ENCODE measurements at places on chromosomes 13 and 19.

DNA sequence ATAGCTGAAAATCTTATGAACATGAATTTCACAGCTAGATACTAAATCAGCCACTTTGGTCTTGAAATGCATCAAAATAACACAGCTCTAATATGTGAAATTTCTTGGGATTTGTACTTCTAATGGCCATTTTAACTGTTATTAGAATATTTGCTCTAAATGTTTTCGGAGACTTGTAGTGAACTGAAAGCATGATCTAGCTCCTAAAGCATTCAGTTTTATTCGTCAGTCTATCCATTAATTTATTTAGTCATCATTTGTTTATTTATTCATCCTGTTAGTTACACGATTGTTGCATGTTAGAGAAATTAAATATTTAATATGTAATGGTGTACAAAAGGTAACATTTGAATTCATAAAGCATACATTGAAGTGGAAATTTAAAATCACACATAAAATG lies 1132.7 kb downstream of the SLITRK1 start:
- DNase-seq: no peak

DNA sequence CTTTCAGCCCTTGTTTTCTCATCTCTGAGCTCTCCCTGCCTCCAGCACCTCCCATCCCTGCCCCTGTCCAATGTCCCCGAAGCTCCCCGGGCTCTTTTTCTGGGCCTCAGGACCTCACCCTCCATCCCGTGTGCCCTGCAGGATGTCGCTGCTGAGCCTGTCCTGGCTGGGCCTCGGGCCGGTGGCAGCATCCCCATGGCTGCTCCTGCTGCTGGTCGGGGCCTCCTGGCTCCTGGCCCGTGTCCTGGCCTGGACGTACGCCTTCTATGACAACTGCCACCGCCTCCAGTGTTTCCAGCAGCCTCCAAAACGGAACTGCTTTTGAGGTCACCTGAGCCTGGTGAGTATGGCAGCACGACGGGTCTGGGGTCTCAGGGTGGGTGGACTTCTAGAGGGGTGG lies 51.1 kb upstream of the CYP4F8 start:
- DNase-seq: no peak

GRCh38 chr13:97911311-97912138 lies 42.0 kb upstream of the IPO5 start:
- DNase-seq: peak; percentile 26

DNA sequence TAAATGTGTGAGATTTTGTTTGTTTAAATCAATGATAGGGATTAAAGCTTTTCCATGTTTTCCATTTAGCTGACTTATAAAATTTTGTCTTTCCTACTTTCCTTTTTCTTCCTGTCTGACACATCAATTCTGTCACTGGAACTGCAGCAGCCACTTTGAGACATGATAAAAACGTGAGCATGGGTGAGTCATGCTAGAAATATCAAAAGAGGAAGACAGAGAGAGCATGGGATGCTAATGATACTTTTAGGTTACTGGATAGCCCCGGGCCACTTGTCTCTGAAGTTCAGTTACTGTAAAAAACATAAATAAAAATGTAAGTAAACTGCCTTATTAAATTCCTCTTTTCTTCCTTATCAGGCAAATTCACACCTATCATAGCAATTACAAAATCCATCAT lies 1332.0 kb upstream of the PCDH20 start:
- DNase-seq: no peak

- no peak for DNase-seq
Observed at GRCh38 chr19:16577531-16577985, 5.3 kb upstream of the SLC35E1 start.

- DNase-seq: no peak
Observed at GRCh38 chr19:10538204-10538983, 5.3 kb upstream of the ATG4D start.

DNA sequence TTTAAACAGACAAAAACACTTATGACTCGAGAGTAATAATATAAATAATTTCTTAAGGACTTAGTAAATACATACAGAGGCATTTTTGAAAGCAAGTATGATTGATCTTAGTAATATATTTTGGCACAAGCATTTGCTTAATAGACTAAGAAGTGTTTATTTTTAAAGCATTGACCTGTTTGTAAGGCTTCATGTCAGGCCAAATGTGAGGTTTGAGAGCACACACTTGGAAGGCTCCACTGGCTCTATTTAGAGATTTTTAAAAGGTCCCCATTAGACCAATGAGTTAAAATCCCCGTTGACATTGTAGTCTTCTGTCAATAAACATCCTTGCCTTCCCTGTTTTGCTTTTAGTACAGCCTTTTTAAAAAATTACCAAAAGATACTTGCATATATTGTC lies 50.4 kb downstream of the ATP8A2 start:
- DNase-seq: no peak

DNA sequence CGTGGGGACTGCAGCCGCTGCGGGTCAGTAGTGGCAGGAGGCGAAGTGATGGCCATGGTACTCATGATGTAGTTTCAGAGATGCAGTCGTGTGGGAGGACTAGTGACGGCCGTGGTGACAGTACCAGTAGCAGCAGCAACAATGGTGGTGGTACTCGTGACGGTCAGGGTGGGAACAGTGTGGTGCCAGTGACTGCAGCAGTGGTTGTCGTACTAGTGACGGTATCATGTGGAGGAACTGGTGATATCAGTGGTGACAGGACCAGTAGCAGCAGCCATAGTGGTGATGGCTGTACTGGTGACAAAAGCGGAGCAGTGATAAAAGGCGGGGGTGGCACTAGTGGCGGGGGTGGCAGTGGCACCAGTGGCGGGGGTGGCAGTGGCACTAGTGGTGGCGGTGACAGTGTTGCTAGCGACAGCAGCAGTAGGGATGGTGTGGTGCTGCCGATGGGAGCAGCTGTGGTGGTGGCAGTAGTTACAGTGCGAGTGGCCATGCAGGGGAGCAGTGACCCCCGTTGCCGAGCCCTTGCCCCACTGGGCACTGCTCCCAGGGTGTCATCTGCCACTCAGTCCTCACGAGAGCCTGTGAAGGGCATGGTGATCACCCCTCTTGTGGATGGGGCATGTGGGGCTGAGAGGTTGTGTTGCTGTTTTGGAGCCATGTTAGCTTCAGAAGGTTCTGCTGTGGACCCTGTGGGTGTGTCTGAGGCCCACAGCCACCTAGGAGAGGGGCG lies 22.7 kb downstream of the ADPRHL1 start:
- DNase-seq: no peak

GRCh38 chr13:38897521-38897920 lies 93.1 kb downstream of the STOML3 start:
- DNase-seq: no peak

- DNase-seq: peak; percentile 43
Observed at GRCh38 chr13:32669030-32669646, 82.9 kb downstream of the PDS5B start.

- DNase-seq: no peak
Observed at GRCh38 chr19:5880196-5880595, 9.9 kb upstream of the FUT5 start.

- no peak for DNase-seq
Observed at GRCh38 chr13:66098931-66099628, 1131.1 kb downstream of the PCDH9 start.

GRCh38 chr13:112449545-112449930 lies 73.4 kb downstream of the SPACA7 start:
- no peak for DNase-seq

- no peak for DNase-seq
Observed at GRCh38 chr19:30896554-30896953, 452.7 kb downstream of the TSHZ3 start.

GRCh38 chr13:19622193-19622592 lies 11.3 kb upstream of the MPHOSPH8 start:
- DNase-seq: no peak

GRCh38 chr13:100883453-100883852 lies 208.9 kb upstream of the TMTC4 start:
- no peak for DNase-seq

DNA sequence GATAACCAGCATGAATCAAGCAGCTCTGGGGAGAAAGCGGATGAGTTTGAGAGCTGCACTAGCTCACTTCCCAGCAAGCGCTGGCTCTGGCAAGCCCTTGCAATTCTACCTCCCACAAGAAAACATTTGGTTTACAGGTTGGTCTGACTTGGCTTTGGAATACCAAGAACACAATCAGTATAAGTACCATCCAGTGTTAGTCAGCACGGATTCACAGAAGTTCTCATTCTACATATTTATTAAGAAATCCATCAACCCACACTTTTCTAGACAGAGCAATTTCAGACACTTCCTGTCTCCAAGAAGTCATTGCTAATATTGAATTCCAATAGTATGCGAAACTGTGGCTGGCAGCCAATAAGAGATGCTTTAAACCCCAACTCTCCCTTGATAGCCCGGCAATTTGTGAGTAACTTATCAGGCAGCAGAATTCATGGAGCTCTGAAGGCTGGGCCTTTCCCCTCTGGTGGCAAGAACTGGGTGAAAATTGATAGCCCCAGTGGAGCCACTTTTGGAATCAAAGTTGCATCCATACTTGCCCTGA lies 59.4 kb upstream of the WASF3 start:
- DNase-seq: no peak

DNA sequence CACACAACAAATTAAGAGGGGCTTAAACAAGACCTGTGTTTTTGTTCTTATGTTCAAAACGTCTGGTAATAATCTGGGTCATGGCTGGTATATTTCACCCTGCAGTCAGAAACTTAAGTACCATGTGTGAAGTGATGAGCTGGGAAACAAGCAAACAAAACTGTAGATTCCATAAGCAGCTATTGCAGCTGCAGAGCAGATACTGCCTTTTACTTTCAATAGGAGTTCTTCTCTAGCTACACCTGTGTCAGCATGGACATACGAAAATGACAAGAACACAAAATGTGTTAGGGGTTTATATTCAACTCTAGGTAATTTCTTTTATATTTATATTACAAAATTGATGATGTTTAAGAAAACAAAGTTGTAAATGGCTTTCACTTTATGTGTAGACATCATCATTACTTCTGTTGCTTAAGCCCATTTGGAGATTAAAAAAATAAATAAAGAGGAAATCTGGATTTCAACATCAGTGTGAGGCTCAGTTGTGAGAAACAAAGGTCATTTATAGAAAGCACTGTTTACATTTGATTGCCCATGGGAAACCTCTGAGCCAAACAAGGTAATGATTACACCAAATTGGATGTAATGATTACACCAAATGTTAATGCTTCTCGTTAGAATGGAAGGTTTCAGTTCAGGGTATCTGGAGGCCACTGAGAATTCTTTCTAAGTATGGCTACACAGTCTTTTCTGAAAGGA lies 451.0 kb upstream of the SLC10A2 start:
- no peak for DNase-seq
